H1 (cell line): ENCODE measurements at places on chromosomes 13 and 19. TPM values are rescaled to one million over a fixed set of nuclear protein-coding genes. Genes with fewer than 3 reads are reported as not detected.

GRCh38 chr13:35347679-35348205 lies 128.7 kb downstream of the MAB21L1 start:
- no peak for DNase-seq

DNA sequence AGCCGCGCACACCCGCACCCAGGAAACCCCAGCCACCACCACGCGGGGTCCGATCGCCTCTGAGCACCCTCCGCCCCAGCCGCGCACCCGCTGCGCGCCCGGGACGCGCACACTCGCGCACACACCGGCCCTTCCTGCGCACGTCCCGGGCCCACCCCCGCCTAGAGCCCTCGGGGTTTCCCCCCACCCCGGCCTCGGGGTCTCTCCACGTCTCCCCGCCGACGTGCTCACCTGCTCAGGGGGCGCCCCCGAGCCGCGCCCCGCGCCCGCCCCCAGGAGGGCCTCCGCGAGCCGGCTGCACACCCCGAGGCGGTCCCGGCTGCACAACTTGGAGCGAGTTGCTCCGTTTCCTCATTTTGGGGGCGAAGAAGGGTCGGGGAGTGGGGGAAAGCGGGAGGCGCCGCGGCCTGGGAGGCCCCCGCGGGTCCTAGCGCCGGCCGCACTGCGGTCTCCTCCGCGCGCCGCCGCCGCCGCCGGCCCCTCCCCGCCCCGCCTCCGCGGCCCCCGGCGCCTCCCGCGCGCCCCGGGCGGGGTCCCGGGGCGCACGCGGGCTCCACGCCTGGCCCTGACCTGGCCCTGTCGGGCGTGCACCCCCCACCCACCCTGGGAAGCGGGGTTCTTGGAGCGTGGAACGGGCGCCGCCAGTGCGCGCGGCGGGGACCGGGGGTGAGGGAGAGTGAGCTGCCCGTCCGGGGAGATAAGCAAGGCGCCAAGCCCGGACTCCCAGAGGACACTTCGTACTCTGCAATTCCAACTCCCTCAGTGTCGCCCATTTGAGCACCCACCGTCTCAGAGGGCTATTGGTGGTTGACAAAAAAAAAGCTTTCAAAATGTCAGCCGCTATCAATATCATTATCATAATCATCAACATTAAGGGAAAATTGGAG lies at the start of gene MATK:
TSS of gene MATK (minus strand) at position 444 of the 887 bp plus-strand sequence. CDS start 1,246 bp downstream, outside the sequence.
- DNase-seq = peak; percentile 62

The AP1M2 gene
- polyA plus RNA-seq = 161 and 205 TPM in 2 replicates

- peak; percentile 71 for DNase-seq
Measured at GRCh38 chr13:42041684-42042035, 6.8 kb upstream of the DGKH start.

DNA sequence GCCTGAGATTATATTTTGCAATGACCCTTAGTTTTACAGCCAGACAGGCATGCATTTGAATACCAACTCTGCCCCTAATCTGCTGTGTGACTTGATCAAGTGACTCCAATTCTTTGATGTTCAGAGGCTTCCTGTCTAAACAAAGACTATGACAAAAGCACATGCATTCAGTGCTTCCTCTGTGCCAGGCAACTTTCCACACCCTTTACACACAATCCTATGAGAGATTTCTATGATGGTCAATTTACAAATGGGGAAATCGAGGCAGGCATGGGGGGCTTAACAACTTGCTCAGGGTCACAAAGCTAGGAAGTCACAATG lies 3.7 kb upstream of the LYPD3 start:
- DNase-seq = no peak

DNA sequence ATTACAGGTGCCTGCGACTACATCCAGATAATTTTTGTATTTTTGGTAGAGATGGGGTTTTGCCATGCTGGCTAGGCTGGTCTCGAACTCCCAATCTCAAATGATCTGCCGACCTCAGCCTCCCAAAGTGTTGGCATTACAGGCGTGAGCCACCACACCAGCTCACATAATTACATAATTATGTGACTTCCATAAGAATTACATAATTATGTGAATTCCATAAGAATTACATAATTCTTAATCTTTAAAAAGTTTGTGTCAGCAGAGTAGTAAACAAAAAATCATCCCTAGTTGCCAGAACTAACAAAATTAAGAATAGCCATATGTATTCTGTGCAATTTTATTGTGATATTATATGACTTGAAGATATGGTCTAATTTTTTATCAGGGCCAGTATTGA lies 25.6 kb downstream of the IFT88 start:
- DNase-seq = no peak

The ZNF816 gene
- polyA plus RNA-seq = 2.4 and 2.7 TPM in 2 replicates

The NCAN gene
- polyA plus RNA-seq = 2.7 and 3.6 TPM in 2 replicates

DNA sequence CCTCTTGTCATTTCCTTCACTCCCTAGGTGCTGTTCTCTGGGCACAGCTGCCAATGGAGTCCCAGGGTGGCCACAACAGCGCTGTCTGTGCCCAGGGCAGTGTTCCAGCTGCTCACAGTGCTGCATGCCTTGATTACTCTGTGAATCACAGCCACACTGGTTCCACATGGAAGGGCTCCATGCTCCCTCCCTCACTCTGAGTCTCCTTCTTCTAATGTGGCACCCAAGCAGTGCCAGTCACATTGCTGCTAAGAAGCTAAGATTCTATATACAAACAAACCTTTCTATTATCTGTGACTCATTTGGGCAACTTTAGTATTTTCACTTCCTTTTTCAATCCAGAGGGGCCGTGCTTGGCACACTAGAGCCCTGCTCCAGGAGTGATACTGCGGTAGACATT lies 248.7 kb downstream of the TDRD3 start:
- DNase-seq = no peak

DNA sequence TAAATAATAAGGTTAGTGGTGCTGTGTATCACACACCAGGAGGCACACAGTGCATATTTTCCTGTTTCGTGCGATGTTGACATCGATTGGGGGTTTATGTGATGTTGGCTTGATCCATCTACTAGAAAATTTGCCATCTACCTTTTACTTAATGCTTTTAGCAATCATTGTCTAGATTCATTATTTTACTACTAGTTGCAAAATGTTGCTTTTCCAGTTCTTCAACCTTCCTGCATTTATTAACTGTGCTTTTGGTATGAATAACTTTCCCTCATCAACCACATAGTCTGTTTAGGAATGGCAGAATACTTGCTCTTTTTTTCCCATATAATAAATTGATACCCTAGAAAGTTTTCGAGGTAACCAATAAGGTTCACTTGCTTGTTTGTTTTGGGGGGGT lies 17.5 kb downstream of the C13orf42 start:
- DNase-seq = no peak

DNA sequence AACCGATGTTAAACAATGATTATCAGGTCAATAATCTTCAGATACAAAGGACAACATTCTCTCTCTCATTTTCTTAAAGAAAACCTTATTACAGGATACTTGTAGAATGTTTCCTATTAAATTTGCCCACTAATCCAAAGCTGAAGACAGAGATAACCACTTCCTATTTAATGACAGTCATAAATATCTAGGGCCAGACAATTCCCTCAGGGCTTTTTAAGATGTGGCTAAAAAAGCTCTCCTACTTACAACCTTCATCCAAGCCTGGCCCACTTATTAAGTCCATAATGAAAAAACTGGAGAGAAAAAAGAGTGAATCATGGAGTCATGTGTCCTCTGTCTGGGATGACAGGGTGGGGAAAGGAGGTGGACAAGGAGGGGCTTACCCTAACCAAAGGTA lies 235.9 kb downstream of the KLF12 start:
- DNase-seq = no peak

DNA sequence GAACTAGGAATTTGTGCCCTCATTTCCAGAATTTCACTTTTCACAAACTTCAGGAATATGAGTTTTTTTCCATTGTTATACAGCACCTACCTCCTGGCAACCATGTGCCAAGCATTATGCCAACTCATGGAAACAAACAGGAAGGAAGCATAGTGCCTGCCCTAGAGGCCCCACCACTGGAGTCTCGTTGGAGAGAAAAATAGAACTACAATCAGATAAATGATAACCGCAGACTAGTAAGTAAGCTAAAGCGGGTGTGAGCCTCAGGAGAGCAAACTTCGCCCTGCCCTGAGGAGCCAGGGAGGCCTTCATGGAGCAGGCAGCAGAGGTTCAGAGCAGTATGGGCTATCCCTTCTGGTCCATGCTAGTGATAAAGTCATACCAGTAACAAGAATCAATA lies 75.9 kb downstream of the FRY start:
- DNase-seq = no peak

GRCh38 chr19:41708481-41708880 lies at the start of gene CEACAM5:
Gene CEACAM5, plus strand, starts transcription at chr19:41708626. Its CDS starts 106 bp downstream, at chr19:41708732.
- no peak for DNase-seq

DNA sequence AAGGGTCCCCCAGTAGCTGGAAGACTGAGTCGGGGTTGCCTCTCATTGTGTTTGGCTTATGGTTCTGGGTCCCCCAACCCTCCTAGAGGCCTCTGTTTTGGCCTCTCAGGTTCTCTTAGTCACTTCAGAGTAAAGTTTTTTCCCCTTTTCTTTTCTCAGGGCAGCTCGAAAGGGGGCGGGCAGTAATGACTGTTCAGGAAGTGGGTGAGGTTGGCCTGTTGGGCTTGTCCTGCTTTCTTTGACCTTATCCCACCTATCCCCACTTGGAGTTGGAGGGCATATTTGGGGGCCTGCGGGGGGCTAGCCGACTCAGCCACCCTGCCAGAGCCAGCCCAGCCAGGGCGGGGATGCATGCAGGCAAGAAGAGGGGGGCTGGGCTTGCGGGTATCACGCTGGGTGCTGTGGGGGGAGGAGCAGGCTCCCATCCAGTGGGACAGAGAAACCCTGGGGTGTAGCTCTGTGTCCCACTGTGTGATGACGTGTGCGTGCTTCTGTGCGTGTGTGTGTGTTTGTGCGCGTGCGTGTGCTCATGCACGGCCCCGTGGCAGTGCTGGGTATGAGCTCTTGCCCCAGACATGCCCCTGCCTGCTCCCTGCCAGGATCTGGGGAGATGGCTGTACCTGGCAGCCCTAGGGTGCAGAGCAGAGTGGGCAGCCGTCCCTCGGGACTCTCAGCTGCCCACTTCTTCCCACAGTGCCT lies 1.4 kb downstream of the CIC start:
- no peak for DNase-seq

DNA sequence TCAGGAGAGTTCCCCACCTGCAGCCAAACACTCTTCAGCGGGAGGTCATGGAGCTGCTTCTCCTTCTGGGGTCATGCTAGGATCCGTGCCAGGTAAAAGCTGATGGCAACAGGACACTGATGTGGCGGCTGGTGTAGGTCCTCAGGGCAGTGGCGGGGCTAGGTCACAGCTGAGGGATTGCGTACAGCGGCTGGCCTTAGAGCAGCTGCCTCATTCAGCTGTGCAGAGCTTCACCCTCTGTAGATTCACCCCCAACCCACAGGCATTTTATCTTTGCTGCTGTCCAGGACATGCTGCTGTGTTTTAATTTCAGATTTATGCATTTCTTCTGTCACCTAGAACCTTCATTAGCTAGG lies 2.3 kb downstream of the MCF2L start:
- DNase-seq = no peak

DNA sequence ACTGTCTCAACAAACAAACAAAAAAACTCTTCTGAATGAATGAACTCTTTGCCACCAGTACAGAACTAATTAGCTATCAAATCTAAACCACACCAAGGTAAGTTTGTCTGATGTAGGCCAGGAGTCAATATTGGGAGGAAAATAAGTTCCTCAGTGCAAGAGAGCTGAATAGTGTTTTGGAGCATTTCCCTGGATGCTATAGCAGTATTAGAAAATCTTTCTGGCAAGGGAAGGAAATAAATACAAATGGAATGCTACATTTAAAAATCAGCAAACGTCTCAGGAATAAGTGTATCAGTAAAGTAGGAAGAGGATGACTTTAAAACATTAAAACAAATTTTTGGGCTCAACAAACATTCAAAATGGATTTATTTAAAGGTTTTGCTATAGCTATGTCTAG lies 81.3 kb upstream of the TMTC4 start:
- DNase-seq = no peak

GRCh38 chr13:23946900-23947299 lies 49.6 kb upstream of the C1QTNF9B start:
- no peak for DNase-seq

The ZNF729 gene
- not detected in 2 replicates for polyA plus RNA-seq

GRCh38 chr19:35621708-35622107 lies 7.1 kb upstream of the RBM42 start:
- no peak for DNase-seq

GRCh38 chr19:17889609-17890214 lies 18.0 kb downstream of the SLC5A5 start:
- DNase-seq = no peak

GRCh38 chr19:13275016-13275722 lies 125.0 kb downstream of the IER2 start:
- DNase-seq = no peak

The CACNG6 gene
- polyA plus RNA-seq = 1.6 and 2.9 TPM in 2 replicates

The ZNF780B gene
- 2.2 and 3.1 TPM in 2 replicates for polyA plus RNA-seq

The GPC5 gene
- polyA plus RNA-seq = 0.39 and 0.74 TPM in 2 replicates

The ZNF426 gene
- 2.9 and 3.6 TPM in 2 replicates for polyA plus RNA-seq

GRCh38 chr19:5873617-5874199 lies 3.4 kb upstream of the FUT5 start:
- DNase-seq = no peak

The INSL3 gene
- polyA plus RNA-seq = 1.1 and 1.5 TPM in 2 replicates

The ATP8B3 gene
- polyA plus RNA-seq = 9.3 and 10.0 TPM in 2 replicates

DNA sequence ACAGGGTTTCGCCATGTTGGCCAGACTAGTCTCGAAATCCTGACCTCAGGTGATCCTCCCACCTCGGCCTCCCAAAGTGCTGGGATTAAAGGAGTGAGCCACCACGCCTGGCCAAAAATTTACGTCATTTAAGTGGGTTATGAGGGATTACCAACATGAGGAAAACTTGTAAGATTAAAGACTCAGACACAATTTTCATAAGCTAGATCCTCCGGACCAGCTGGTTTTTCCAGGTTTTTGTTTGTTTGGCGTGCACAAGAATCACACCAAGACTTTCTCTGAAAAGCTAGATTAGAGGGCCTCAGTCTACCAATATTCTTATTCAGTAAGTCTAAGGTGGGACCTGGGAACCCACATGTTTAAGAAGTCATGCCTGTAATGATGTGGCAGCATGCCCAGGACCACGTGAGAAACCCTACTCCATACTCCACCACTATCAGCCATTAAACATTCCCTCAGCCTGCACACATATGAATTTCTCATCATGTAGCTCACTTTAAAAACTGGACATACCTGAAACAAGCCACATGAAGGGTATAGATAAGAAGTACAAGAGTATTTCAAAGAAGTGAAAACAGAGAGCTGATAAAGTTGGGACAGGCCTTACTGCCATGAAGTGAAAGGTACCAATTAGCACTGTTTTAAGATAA lies 25.7 kb downstream of the DIAPH3 start:
- no peak for DNase-seq

The RFXAP gene
- polyA plus RNA-seq = 3.6 and 5.2 TPM in 2 replicates
